Erythroblast (primary cell): ENCODE measurements at places on chromosomes 16 and 17.

DNA sequence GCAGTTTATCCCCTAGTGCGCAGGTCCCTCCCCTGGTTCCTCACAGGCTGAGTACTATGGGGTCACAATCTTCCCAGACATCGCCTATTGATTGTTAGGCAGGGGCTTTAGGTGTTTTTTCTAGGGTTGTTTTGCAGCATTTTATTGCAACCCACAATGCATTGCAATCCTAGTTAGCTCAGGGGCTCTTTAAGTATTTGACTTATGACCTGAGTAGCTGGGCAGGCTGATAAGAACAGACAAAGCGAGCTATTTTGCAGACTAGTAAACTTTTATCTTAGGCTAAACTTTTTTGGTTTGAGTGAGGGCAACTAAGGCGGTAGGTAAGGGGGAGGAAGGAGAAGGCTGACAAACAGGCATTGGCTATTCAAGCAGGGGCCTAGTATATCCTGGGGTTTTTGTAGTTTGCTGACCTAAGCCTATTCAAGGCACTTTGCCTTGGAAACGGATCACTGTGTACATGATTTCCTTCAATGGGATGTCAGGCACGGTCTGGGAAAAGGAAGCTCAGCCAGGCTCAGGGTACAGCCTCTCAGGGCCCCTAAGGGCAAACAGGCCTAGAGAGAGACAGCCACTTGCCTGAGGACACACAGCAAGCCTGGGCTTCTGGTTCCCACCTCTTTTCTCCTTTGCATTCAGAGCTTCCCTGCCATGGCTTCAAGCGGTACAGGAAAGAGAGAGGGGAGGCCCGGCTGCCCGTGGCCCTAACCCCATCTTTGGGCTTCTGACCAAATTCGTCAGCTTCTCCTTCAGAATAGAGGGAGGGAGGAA is 6.4 kb downstream of the DRC7 start:
- DNase-seq = peak; percentile 75

- no peak for DNase-seq
These were observed 17.2 kb upstream of the TBX21 start for GRCh38 chr17:47715669-47716325.

- DNase-seq = peak; percentile 64
These were observed 18.6 kb downstream of the HSBP1 start for GRCh38 chr16:83826146-83826913.

DNA sequence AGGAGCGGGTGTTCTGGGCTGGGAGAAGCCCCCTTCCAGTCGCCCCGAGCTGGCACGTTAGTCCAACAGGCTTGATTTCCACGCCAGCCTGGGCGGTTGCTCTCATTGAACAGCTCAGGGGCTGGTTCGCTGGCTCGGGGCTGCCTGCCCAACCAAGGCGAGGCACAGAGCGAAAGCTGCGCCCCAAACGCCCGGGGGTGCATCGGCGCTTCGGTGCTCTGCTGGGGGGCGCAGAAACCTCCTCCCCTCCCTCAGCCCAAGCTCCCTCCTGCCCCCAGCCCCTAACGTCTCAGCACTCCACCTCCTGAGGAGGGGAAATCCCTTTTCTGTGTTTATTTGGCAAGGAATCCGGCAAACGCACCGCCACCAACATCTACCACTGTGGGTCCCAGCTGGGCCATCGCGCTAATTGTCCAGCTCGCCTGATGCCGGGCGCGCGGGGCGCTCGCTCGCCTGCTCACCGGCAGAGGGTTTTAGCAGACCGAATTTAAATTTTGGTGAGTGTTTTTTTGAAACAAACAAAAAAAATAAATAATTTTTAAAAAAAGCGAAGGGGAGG is 29.5 kb upstream of the RBFOX1 start:
- no peak for DNase-seq

DNA sequence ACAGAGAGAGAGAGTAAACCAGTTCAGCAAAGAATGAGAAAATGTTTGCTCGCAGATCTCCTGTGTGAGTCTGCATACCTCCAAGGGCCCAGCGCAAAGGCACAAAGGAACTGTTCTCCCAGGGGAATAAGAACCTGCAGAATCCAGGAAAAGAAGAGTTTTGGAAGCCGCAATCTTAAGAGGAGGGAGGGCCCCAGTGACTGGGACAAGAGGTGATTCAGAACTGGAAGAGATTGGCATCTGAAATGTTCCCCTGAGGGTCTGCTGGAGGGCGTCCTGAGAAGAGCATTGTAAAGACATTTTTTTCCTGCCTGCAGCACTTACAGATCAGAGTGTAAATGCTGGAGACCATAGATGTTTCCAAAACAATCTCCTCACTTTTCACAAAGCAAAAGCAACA is 6.1 kb downstream of the ATMIN start:
- no peak for DNase-seq

DNA sequence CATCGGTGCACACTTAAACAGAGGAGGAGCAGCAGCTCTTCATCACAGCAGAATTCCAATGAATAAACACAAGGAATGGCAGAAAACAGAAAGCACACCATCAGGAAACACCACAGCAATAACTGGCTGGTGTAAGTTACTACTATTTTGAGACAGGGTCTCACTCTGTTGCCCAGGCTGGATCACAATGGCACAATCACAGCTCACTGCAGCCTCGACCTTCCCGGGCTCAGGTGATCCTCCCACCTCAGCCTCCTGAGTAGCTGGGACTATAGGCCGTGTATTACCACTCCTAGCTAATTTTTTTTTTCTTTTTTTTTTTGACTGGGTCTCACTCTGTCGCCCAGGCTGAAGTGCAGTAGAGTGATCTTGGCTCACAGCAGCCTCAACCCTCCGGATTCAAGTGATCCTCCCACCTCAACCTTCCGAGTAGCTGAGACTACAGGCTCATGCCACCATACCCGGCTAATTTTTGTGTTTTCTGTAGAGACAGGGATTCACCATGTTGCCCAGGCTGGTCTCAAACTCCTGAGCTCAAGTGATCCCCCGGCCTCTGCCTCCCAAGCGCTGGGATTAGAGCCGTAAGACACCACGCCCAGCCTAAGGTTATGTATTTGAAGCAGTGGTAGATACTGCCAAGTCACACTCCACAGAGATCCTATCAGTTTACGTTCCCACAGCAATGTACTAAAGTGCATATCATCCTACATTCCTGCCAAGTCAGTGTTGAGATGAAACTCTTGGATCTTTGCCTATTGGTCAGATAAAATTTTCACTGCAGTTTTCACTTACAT is 20.7 kb downstream of the TRAP1 start:
- DNase-seq = peak; percentile 92

GRCh38 chr16:27334838-27335237 is 21.1 kb downstream of the IL4R start:
- DNase-seq = no peak

DNA sequence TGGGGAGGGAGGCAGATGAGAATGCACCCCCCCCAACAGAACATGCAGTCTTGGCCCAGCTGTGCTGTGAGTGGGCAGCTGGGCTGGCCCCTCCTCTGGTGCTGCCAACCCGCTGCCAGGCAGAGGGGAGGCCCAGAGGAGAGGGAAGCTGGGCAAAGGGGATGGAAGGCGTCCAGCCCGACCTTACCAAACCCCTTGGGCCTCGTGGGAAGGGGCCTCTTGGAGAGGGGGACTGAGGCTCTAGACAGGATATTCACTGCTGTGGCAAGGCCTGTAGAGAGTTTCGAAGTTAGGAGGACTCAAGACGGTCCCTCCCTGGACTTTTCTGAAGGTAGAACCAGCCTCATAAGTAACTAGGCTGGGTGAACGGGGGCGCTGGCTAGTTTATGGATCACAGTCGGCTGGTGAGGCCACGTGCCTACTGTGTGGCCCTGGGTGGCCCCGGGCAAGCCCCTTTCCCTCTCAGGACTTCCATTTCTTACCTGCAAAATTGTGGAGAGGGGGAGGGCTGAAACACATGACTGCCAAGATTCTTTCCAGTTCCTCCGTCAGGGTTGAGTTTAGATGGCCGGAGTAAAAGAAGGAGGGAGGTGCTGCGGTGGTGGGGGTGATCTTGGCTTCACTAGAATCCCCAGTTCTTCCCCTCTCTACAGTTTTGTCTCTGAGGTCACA is 857 bp upstream of the STAT5A start:
- peak; percentile 60 for DNase-seq

GRCh38 chr16:27474041-27474440 is 72.1 kb downstream of the IL21R start:
- DNase-seq = no peak

- DNase-seq = no peak
These were observed 6.0 kb upstream of the CCL2 start for GRCh38 chr17:34249061-34249460.

DNA sequence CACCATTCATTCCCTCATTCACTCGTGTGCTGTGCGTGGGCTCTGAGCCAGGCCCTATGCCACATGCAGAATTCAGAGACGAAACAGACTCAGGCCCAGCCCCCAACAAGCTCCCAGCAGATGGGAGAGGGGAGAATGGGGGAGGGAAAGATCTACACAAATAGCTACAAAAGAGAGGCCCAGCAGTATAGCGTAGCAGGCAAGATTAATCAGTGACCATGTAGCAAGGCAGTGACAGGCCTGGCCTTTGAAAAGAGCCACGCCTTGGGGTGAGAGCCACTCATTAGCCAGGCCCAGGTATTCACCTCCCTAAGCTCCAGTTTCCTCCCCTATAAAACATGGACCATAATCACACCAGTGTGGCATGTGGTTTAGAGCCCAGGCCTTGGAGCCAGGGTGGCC is 16.4 kb upstream of the KRT19 start:
- no peak for DNase-seq

DNA sequence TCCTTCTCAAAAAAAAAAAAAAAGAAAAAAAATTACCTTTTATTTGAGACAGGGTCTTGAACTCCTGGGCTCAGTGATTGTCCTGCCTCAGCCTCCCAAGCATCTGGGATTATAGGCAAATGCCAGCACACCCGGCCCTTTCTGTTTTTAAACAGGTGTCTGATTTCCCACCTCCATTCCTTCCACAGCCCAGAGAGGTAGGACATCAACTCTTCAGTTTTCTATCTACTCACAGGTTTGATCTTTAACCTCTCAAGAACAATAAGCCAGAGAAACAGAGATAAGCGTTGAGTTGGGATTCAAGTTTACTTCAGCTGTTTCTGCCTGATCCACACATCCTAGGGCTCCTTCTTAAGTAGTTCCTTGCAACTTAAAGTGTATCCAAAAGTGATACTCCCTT is 41.5 kb upstream of the TEX2 start:
- no peak for DNase-seq

- DNase-seq = peak; percentile 27
These were observed 83.9 kb downstream of the HIC1 start for GRCh38 chr17:2138761-2139160.

GRCh38 chr16:31074814-31075183 is 577 bp downstream of the ZNF646 start:
- no peak for DNase-seq

DNA sequence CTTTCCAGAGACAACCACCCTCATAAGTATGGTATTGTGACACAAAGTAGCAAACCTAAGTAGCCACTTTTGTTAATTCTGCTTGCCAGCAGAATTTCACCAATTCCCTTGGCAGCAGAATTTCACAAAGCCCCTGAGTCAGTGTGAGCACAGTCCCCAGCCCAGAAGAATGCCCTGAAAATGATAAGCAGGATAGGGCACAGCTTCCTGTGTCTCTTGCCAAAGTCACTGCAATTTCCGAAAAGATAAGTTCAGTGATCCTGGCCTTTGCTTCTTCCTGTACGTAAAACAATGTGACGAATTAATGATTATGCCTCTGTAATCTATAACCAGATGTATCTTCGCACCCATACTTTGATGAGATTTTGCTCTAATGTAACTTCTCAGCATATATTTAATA is 16.0 kb upstream of the WIPF2 start:
- peak; percentile 45 for DNase-seq

GRCh38 chr17:51120357-51120738 is 320 bp downstream of the SPAG9 start:
- DNase-seq = no peak

DNA sequence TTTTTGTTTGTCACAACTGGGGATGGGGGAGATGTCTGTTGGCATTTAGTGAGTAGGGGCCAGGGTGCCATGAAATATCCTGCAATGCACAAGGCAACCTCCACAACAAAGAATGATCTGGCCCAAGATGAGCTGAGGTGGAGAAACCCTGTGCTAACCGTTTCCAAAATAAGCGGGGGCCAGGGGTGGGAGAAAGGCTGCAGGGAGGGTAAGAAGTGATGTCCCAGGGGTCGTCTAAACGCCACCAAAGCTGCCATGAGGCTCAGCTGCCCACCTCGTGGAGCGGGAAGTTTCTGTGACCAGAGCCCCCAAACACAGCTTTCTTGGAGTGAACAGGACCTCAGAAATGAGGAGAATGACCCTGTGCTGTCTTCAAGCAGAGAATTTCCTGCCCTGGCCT is 76.5 kb upstream of the CDH5 start:
- DNase-seq = no peak
